Lung (tissue), 17 donors: ENCODE measurements at places on chromosomes 12 and 14. TPM values are rescaled to one million over a fixed set of nuclear protein-coding genes. Genes with fewer than 3 reads are reported as not detected.

The KRT5 gene
- total RNA-seq: 19.0 TPM

The NTN4 gene
- total RNA-seq: 66.1 TPM

The CMKLR1 gene
- 15.4 TPM for total RNA-seq

The KRT78 gene
- total RNA-seq: not detected

The AQP2 gene
- not detected for total RNA-seq

The LHX5 gene
- not detected for total RNA-seq

The ERBB3 gene
- 67.9 TPM for total RNA-seq

The MYL2 gene
- total RNA-seq: not detected

The AHNAK2 gene
- 8.1 TPM for total RNA-seq

The ADGRD1 gene
- 66.2 TPM for total RNA-seq

The GARIN6 gene
- total RNA-seq: not detected

The CLEC4E gene
- total RNA-seq: 5.5 TPM

The CD163 gene
- total RNA-seq: 41.5 TPM

The AVPR1A gene
- total RNA-seq: 1.1 TPM

The MYH6 gene
- 7.1 TPM for total RNA-seq

The CMA1 gene
- 0.34 TPM for total RNA-seq

The TMEM30B gene
- 24.3 TPM for total RNA-seq
